GOT3 (cell line): ENCODE measurements at places on chromosomes 1 and 21.

DNA sequence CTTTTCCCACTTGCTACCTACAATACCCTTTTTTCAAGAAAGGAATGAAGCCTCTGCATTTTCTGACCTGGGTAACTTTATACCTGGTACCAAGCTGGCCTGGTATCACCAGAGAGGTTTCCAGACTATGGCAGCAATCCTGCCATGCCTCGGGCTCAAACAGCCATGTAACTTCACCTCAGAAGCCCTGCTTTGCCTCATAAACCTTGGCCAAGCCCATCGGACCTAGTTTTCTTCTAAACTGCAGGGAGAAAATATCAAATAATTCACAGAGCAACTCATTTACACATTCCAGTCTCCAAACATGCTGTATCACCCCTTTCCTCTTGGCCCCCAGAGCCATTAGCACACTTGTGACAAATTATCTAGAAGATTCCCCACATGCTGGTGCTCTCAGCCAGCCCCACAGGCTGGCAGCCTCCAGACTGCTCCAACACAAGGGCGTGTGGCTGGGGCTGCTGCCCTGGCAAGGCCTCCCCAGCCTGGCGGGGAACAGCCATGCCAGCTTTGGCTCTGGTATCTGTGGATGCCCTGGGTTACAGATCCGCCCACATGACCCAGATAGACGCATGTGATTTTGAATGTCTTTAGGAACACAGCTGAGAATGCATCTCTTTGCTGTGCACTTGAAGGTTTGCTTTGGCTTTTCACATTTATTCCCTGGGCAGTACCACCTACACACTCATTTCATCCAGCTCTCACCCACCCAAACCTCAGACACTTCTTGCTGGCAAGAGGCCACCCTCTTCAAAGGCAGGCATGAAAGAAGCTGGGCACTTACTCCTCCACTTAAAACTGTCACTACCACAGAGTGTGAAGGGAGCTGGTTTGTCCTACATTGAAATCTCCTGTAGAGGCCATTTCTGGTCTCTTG lies 70.0 kb upstream of the BCAR3 start:
- no peak for DNase-seq

DNA sequence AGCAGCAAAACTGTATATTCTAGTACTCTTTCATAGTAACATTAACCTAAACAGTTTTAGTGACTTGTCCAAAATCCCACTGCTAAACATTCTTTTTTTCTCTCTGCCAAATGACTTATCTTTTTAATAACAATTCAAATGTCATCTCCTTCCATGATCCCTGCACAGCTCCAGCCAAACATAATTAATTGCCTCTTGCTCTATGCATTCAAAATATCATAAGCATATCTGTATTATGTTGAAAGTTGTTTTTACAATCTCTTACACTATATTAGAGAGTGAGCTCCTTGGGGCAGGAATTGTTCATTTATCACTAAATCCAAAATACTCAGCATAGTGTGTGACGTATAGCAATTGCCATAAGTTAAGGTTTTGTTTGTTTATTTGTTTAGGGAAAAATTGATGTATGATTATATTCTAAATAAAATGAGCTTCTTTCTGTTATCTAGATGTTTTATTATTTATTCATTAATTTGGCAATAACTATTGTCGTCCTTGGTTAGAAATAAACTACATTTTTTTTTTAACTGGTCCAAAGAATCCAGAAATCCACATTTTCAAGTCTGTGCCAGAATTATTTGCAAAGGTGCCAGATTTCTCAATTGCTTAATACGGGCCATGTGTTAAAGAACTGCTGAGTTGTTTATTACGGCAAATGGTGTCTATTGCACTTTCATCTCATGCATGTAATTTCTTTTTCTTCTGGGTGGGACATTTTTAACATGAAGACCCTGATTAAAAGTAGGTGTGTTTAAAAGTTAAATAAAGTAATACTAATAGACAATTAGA lies 577.2 kb upstream of the ZRANB2 start:
- no peak for DNase-seq

- no peak for DNase-seq
Observed at GRCh38 chr1:112399456-112399855, 3.4 kb downstream of the CTTNBP2NL start.

- no peak for DNase-seq
Observed at GRCh38 chr21:29320031-29320430, 21.3 kb downstream of the BACH1 start.

DNA sequence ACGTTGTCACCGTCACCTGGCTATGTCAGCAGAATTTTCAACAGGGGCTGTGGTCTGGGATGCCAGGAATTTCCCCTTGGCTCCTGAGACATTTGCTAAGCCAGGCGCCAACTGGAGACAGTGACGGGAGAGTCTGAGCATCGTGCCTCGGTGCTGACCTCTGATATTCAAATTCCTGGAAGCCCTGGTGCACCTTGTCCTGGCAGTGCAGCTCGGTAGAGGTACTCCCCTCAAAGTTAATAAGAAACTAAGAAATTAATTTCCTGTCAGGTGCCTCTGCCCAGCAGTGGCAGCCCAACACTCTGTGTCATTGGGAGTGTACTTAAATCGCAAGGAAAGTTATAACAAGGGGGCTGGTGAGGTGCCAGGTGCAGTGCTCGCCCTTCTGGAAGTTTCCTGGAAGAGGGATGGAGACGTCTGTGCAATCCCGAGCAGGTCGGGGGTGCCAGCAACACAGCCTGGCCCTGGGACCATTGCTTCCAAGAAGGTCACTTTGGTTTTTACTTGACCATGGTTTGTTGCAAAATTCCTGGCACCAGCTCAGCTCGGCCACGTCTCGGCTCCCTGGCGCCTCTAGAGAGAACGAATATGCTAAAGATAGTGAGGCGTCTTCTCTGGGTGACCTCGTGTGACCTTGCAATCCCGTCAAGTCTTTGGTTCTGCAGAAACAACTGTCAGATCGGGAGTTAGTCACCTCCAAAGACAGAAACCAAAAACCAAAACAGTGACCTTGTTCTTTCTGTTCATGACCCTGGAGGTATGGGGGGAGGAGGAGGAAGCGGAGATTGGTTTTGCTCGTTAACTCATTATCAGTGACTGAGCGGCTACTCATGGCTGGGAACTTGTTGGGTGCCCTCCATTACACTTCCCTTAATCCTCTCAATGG lies 149.5 kb upstream of the VAMP3 start:
- DNase-seq: no peak

DNA sequence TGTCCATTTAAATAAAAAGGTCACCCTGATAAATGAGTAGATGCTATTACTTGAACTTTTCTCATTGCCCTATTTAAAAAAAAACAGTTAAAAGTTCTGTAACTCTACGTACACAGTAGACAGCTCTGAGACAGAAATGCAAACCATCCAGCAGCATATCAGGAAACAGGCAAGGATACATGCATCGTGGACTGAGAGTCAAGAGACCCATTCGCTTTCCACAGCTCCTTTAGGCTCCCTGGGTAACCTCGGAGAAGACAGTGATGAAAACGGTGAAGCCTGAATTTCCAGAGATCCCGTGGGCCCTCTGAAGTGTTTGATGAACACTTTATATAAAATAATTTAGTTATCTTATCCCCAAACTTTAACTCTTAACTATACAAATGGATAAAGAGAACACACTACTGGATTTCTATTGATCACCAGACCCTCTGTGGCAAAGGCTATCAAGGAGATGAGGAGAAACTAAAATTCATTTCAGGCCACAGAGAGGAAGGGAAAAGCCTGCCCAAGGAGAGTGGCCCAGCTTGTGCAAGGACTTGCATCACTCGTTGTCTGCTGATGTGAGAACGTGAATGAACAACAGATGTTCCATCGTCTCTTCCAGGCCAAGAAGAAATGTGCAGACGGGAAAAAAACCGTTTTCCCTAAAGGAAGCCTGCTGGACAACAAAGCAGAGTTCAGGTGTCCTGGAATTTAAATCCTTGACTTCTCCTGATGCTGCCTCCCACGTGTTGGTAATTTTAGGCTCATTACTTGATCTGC lies 131.0 kb downstream of the TGFBR3 start:
- DNase-seq: no peak

GRCh38 chr1:32116531-32116930 lies 8.7 kb downstream of the KPNA6 start:
- DNase-seq: no peak

DNA sequence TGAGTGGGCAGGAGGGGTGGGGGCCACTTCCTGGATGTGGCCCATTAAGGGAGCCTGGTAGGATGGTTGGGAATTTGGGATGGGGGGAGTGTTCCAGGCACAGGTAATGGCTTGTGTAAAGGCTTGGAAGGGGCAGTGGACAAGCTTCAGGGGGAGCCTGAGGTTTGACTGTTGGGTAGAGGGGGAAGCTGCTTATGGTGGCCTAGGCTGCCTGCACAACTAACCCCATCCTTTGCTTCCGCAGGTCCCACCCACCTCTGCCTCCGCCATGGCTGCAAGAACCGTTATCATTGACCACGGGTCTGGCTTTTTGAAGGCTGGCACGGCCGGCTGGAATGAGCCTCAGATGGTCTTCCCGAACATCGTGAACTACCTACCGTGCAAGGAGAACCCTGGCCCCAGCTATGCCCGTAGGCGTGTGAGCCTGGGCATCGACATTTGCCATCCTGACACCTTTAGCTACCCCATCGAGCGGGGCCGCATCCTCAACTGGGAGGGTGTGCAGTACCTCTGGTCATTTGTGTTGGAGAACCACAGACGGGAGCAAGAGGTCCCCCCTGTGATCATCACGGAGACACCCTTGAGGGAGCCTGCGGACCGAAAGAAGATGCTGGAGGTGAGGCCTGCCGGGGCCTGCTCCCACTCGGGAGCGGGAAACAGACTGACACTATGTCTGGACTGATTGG lies 67.8 kb downstream of the ACTL8 start:
- DNase-seq: no peak

DNA sequence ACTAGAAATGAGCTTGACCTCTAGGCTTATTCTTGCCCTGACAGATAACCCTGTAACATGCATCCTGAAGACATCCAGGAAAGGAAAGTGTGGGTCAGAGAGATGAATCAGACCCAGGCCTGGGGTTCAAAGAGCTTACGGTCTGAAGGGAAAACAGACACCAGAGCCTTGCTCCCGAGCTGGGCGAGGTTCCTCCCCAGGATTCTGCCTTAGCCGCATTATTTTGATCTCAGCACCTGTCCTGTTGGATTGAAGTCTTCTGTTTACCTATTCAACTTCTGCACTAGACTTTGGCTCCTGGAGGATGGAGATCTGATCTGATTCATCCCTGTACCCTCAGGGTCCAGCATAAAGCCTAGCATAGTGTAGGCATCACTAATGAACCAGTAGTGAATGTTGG lies 1.9 kb downstream of the CYP4B1 start:
- no peak for DNase-seq

- DNase-seq: no peak
Observed at GRCh38 chr1:245241526-245242130, 86.8 kb downstream of the KIF26B start.

DNA sequence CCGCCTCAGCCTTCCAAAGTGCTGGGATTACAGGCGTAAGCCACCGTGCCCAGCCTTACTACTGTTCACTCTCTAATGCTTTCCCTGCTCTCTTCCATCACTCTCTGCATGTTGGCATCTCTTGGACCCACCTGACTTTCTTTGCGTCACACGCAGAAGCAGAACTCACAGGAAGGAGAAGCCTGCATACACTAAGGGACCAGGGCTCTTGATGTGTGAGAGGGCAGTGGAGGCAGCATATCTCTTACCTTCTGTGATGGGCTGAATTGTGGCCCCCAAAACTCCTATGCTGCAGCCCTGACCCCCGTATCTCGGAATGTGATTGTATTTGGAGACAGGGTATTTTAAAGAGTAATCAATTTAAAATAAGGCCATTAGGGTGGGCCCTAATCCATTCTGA lies 26.7 kb upstream of the SLAMF9 start:
- no peak for DNase-seq

DNA sequence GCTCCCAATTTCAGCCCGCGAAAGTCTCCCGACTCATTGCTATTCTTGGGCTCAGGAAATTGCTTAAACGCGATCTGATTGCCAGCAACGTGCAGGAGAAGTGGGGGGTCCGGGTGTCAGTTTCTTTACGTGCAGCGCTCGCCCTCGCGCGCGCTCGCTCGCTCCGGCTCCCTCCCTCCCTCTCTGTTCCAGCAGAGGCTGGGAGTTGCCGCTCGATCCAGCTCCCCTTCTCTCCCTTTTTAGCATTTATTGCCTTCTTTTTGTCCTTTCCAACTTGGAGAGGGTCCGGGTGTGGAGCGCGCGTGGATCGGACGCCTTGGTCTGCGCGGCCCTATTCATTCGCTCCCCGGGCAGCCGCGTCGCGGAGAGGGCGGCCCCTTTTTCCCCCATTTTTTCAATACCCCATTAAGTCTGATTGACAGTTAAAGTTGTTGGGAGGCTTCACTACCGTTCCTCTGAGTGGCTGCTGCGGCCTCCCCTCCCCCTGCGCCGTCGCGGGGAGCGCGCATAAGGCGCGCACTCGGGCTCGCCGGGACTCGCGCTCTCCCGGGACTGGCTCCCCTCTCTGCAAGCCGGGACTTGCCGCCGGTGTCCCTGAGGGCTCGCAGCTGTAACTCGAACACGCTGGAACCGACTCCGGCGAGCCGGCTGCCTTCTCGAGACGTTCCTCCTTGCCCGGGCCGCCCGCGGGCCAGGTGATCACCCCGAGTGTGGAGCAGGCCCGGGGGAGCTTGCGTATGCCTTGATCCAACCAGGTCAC lies at the start of gene DHRS3:
TSS of gene DHRS3 (minus strand) at position 310 of the 760 bp plus-strand sequence. CDS start 862 bp downstream, outside the sequence.
- DNase-seq: no peak

- no peak for DNase-seq
Observed at GRCh38 chr1:53992085-53992874, 25.7 kb downstream of the LDLRAD1 start.

GRCh38 chr1:81834921-81835698 lies 34.4 kb downstream of the ADGRL2 start:
- DNase-seq: no peak

- no peak for DNase-seq
Observed at GRCh38 chr1:21468599-21468998, 28.7 kb downstream of the NBPF3 start.

DNA sequence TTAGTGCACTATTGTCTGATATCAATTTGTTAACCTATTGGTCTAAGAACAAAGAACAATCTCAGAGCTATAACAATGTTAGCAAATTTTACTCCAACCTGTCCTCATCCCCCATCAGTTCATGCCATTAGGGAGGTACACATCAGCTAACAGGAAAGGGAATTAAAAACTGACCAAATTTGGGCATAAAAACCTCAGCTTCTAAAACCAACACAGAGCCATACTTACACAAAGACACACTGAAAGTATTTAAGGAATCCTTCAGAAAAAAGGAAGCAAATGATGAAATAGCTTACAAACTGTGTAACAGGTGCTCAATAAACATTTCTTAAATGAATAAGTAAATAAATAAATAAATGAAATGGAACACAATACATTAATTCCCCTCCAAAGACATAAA lies 89.2 kb downstream of the TTLL7 start:
- DNase-seq: no peak

GRCh38 chr1:119564548-119564947 lies 57.5 kb downstream of the HSD3B1 start:
- no peak for DNase-seq

- no peak for DNase-seq
Observed at GRCh38 chr1:207335695-207336363, 14.4 kb downstream of the CD55 start.

DNA sequence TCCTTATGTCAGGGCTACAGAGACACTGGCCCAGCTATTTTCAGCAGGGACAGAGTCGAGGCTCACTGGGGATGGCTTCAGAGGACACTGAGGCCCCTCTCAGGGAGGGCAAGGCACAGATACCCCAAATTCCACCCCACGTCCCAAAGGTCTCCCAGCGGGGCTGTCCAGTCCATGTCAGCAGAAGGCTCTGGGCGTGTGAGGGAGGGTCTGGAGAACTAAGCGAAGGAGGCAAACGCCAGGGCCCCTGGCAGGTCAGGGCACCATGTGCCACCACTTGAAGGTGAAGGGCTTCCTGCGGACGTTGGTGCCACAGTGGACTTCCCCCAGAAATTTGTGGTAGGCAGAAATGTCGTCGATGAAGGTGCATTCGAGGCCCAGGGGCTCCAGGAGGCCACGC lies 15.0 kb upstream of the SDHB start:
- no peak for DNase-seq

GRCh38 chr21:45557616-45558043 lies 15.4 kb upstream of the SLC19A1 start:
- no peak for DNase-seq
